ENCODE measurements at places on chromosomes 4 and X.

- DNase-seq, result no peak
These were observed 42.4 kb downstream of the KLHL13 start for GRCh38 chrX:118074196-118074595.

- DNase-seq, result no peak
These were observed 18.0 kb downstream of the AIFM1 start for GRCh38 chrX:130147631-130148030.

DNA sequence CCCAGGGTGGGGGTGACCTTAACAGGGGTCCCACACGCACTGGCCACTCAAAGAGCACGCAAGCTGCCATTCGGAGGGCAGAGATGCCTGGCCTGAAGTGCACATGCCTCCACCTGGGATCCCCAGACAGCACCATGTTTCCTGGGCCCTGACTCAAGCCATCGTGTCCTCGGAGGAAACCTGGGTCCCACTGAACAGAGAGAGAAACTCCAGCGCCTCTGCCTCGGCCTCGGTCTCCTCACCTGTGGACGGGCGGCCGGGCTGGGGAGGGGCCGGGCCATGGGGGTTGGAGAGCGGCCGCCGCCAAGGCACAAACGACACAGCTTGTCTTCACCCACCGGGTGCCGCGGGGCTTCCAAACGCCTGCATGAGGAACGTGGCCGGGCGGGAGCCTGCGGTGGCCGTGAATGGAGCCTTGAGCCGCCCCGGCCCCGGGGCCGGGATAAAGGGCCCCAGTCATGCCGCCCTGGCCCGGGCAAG is 30.0 kb upstream of the FGFR3 start:
- DNase-seq, result no peak

- DNase-seq, result no peak
These were observed 1050.8 kb downstream of the C4orf33 start for GRCh38 chr4:130146773-130147172.

DNA sequence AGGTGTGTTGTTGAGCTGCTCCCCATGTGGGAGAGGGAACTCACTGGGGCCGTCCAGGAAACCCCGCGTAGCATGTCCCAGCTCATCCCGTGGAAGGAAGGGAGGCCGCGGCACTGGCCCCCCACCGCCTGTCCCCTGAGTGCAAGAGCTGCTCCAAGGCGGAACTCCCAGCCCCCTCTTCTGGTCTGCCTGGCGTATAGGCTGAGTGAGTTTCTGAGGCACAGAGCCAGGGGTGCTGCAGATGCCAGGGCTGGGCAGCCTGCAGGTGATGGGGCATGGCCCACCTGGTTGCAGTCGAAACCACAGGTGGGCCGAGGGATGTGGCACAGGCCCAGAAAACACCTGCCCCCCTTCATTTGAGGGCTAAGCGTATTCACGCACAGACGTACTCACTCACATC is 49.6 kb downstream of the ABLIM2 start:
- no peak for DNase-seq

DNA sequence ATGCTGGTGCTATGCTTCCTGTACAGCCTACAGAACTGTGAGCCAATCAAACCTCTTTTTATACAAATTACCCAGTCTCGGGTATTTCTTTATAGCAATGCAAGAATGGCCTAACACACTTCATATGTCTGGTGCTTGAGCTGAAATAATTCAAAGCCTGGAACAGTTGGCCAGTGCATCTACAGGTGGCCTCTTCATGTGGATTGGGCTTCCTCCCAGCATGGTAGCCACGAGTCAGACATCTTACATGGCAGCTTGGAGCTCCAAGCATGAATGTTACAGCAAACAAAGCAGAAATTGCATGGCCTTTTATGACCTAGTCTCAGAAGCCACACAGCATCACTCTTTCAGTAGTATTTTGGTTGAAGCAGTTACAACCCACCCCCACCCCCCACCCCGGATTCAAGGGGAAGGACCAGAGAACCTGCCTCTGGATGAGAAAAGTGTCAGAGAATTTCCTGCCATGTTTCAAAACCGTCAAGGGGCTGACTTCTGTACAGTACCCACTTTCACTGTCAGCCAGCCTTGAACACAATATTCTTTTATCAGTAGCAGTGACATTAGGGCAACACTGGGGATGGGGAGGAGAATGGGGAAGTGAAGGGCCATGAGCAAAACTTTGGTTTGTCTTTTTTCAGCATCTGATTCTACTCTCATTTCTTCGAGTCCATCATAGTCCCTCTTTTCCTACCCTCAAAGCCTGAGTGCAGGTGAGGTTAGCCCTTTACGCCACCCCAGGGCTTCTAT is 368.7 kb downstream of the BCOR start:
- DNase-seq, result no peak

DNA sequence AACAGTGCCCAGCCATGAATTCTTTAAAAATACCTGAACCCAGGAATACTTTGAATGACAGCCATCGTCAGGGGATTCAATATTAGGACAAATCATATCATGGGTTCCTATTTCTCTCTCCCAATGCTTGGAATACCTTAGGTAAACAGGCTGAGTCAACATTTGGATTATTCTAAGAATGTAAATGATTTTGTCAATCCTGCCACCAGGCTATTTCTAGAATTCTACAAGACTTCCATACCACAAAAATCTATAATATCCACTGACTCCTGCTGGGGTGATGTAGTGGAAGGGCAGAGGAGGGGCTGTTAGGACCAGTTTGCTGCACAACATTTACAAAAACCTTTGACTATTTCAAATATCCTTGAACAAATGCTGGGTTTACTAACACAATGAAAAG is 65.2 kb downstream of the IGFBP7 start:
- DNase-seq, result no peak

DNA sequence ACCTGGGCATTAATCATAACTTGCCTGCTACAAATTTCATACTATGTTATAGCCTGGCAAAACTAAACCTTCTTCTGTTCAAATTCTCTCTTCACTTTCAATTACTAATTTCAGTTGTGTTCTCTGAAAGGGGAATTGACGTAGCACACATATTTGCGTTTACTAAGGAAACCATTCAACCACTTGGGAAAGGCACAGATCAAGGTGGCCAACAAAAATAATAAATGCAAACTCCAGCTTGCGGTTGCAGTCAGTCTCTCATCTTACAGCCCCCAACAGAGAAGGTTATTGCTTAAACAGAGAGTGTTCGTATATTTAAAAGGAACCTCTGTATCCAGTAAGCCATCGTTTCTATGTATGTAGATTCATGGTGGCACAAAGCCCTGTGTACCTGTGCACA is 4.0 kb downstream of the SRPX start:
- DNase-seq, result no peak

GRCh38 chr4:123667496-123667895 is 270.9 kb downstream of the SPRY1 start:
- DNase-seq, result no peak

- no peak for DNase-seq
These were observed at the start of gene JAKMIP1 for GRCh38 chr4:6200011-6200921. Gene JAKMIP1, minus strand, starts transcription at chr4:6200549. Its CDS starts 87,699 bp downstream, at chr4:6112850.

DNA sequence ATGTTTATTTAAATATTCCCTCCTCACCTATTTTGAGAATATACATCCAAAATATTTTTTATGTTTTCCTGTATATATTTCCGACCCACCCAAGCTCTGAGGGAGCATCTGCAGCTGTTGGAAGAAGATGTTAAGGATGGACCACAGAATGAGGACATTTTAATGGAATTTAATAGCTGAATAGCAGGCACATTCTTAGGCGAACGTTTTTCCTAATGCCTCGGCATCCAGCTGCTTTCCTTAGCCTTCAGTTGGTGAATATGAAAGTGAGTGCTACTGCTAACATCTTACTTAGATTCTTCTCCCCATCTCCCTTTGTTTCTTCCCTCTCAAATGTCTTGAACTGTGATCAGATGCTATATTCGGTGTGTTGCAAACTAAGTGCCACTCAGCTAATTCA is 158.0 kb upstream of the CTSO start:
- DNase-seq, result no peak

- DNase-seq, result no peak
These were observed 8.5 kb downstream of the LRPAP1 start for GRCh38 chr4:3523628-3524221.

DNA sequence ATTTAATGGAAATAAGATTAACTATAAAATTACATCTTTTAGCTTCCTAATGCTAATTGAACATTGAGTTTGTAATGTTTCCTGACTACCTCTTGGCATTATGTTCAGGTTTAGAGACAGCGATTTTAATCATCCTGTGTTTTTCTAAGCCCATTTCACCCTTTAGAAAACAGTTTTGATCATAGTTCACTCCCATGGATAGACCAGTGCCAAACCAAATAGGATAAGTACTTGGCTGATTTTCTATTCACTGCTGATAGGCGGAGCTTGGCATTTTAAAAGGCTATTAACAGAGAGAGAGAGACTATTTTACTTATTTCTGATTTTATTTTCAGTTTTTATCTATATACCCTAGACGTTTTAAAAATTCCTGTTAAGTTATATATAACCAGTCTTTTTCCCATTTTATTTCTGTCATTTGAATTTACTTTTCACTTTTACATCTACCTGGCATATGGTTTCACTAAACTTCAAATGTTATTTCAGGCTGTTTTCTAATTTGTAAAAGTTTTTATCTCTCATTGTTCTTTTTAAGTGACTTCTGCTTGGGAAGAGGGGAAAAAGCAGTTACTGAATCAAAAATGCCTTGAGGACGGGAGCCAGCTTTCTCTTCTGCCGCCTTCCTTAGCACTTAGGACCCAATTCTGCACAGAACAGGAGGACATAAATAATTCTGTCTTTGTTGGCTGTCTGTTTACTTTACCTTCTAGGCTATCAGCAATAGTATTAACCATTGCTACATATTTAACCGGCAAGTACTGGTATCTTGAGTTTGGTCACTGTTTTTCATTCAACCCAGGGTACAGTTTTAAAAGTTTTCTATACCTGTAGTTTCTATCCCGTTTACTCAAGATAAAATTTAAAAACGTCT is 46.4 kb downstream of the SGMS2 start:
- DNase-seq, result no peak

DNA sequence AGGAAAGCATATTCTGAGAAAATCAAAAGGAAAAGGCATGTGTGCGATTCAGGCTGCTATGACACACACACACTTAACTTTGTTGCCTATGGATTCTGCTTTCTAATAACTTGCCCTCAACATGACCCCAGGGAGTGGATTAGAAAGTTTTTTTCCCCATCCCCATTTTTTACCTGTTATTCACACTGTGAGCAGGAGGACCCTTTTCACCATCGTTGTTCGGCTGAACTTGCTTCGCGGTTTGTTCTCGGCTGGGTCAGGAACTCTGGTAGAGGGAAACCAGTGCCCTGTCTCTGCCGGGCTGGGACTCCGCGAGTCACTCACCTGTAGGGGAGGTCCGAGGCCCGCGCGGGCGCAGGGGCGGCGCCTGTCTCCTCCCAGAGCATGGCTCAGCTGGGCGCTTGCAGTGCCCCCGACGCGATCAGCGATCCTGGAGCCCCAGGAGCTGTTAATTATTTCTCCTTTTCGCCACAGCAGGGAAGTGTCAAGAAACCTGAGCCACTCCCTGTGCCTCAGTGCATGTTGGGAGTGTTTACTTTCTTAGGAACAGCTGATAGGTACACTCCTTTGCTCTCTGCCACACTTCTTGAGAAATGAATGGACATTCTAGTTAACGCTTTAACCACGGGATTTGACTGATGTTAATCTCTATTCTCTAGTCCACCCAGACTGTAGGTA is at the start of gene RASSF6:
TSS of gene RASSF6 (minus strand) at position 322 of the 678 bp plus-strand sequence. CDS start 8,641 bp downstream, outside the sequence.
- DNase-seq, result no peak

DNA sequence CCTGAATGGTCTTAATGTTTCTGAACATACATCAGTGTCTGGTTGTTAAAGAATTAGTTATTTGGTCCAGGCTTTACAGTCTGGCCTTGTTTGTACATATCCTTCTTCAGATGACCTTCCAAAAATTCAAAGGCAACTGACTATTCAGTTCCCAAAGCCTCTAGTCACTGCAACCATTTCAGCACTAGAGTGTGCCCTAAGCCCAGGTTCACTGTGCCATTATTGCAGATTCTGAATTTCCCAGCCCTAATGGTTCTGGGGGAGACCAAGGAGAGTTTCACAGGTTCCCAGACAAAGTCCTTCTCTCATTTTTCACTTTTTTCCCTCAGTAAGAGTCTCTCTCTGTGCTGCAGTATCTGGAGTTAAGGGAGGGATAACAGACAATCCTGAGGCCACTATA is 235.8 kb downstream of the TRAM1L1 start:
- no peak for DNase-seq

DNA sequence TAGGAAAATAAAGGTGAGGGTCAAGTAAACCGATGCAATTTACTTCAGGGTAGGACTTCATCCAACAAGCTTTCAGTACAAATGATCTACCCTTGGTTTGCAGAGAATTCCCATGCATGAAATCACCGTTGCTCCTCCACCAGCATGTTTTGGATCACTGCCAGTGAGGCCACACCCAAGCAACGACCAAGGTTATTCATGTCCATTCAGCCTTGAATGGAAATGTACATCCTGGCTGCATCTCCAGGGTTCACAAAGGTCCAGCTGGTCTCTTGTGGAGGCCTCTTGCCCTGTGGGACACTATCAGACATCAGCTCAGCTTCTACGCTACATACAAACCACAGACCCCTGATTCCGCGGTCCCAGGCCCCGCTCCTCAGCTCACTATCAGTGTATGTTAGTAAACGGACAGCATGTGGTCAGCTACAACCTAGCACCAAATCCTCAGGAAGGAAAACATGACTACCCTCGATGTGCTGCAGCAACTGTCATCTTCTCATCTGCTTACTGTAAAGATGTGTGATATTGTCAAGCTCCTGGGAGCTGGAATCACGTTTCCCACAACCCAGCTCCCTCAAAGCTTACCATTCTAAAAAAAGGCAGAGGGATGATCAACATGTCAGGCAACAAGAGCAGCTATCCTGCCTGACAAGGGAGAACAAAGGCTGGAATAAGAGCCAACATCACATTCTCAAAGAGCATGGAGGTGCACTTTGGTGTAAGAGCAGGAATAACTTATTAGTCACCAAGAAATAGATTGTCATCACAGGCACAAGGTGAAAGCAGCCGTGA is 4.9 kb downstream of the LYAR start:
- no peak for DNase-seq

DNA sequence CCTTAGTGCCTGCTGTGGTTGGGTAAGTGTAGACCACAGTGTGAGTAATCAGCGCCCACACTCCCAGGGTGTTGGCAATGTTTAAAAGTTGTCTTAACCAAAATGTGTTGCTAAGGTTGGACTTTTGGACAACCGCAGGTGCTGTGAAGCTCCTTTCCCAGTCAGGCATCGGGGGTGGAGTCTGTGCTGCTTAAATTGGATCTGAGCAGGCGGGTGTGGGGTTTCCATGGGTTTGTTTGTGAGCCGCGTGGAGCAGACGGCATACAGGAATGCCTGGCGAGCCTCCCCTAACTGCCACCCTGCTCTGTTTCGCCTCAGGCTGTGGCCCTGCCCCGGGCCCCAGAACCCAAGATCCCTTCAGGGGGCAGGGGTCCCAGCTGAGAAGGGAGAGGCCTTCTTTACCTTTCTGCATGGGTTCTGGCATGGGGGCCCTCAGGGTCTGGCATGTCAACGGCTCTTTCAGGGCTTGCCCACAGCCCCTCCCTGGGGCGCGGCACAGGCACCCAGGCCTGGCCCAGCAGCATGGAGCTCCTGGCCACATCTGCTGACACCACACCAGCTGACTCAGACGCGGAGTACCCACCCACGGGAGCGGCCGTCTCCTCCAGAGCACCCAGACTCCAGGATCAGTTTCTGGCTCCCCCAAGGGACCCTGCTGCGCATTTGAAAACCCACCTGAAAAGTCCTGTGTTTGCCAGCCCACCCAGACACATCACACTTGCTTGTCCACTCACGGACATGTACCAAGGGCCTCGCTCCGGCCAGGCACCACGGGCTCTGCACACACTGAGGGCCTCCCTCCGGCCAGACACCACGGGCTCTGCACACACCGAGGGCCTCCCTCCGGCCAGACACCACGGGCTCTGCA is 5.1 kb upstream of the SPON2 start:
- no peak for DNase-seq

- no peak for DNase-seq
These were observed 2.2 kb downstream of the NEXMIF start for GRCh38 chrX:74922922-74923543.
